HFFc6 (cell line): ENCODE measurements at places on chromosomes 7 and 10.
A peak's percentile ranks its signal among the peaks of the same experiment; 100 is the strongest.

DNA sequence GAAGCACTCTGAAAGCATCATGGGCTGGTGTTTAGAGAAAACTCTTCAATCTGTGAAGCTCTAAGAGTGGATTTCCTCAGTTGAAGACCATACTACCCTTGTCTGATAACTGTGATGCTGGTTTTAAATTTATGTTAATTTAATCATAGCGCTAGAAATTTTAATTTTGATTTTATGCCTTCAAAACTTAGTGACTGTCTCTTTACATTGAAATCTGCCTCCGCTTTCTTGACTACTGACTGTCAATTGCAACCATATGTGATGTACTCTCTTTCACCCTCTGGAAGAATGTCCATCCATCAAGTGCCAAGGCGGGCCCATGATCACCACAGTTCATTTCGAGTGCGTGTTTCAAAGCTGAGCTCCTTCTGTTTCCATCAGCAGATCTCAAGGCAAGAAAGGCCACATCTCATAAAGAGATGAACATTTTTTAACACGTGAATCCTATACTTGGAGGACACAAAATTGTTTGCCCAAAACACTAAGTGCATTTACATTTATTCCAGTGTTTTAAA, 147.1 kb downstream of the ITGA8 start:
- DNase-seq = no peak

GRCh38 chr7:107173691-107174406, 5.0 kb downstream of the HBP1 start:
- no peak for DNase-seq

- no peak for DNase-seq
Measured at GRCh38 chr10:130371156-130371555, 235.0 kb downstream of the GLRX3 start.

DNA sequence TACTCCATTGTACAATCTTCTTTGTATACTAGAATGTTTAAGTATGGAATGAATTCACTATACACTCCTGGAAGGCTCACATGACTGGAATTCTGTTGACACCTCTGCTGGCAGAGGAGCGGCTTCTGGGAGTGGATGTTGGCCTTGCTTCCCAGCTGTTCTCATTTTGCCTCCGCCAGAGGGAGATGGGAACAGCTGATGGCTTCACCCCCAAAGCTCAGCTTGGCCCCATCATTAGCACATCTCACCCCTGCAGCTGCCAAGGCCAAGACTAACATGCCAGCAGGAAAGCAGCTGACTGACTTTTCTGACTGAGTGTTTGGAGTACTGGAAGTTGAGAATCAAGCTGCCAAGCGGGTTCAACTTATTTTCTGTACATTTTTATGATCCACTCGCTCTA, 15.1 kb downstream of the ADAM12 start:
- DNase-seq = no peak

DNA sequence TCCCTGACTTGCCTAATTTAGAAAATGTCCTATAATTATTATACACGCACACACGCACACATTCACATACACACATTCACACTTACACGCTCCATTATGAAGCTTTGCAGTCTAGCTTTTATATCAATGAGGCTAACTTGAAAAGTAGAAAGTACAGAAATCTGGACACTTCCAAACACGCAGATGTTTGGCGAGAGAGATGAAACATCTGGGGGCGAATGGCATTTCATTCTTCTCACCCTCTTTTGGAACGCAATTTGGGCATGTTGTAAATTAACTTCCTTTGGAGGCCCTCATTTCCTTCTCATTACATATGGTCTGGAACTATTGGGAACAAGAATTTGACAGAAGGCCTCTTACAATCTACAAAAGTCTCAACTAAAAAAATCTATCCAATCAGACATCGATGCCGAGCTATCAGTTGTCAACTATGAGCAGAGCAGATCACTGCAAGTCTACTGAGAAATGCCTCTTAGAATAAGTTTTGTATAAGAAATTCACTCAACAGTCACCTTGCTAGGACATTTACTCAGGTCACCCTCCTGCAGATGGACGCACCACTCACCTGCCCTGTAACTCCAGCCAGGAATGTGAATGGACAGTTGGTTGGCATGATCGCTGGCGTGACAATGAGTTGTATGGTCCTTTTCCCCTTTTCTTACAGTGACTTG, 115.2 kb upstream of the ADAM12 start:
- DNase-seq = no peak

GRCh38 chr7:122803323-122803722, 82.9 kb downstream of the CADPS2 start:
- no peak for DNase-seq

DNA sequence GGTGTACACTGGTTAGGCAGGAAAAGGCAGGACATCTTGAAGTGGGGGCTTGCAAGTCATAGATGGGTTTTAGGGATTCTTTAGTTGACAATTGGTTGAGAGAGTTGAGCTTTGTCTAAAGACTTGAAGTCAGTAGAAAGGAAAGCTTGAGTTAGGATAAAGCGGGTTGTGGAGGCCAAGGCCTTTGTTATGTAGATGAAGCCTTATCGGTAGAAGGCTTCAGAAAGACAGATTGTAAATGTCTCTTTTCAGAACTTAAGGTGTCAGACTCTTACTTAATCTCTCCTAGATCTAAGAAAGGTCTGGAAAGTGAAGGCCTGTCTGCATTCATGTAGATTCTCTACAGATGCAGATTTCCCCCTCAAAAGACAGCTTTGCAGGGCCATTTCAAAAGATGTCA, 177.4 kb downstream of the HECW1 start:
- DNase-seq = no peak

- peak; percentile 83 for DNase-seq
Measured at GRCh38 chr10:33337326-33337957, 3.0 kb upstream of the NRP1 start.

DNA sequence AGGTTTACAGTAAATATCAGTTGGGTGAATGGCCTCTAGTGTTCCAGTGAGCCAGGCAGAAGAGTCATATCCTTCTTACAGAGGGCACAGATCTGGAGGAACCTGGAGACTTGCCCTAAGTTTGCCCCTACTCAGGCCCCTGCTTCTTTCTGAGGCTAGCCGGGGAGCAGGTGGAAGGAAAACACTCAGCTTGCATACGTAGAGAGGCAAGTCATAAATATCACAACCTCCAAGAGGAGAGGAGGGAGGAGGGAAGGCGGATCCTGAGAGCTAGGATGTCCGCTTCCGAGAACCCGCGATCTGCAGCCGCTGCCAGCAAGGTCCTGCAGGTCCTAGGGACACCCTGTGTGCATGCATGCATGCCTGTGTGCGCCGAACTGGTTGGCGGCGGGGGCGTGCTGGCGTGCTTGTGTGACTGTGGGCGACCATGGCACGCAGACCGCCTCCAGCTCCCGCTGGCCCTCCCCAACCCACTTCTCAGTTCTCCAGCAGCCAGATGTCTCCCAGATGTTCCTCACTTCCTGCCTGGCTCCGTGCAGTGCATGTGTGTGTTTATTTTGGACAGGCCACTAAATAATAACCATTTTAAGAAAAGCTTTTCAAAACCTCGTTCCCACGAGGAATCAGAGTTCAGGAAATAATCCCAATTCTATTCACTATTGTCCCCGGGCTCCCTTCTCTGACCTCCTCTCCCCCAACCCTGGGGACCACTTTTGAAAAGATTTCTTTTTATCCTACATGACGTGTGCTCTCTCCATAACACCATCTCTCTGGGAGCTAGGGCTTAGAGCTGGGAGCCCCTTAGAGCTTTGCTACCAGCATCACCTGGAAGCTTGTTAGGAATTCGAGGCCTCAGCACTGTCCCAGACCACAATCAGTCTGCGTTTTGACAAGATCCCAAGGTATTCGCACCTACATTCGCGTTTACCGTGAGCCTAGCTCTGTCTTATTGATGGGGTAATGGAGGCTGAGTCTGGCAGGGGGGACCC, 32.4 kb downstream of the UNC5B start:
- peak; percentile 56 for DNase-seq
